Astrocyte of the hippocampus (primary cell): ENCODE measurements at places on chromosomes 1 and 21.

DNA sequence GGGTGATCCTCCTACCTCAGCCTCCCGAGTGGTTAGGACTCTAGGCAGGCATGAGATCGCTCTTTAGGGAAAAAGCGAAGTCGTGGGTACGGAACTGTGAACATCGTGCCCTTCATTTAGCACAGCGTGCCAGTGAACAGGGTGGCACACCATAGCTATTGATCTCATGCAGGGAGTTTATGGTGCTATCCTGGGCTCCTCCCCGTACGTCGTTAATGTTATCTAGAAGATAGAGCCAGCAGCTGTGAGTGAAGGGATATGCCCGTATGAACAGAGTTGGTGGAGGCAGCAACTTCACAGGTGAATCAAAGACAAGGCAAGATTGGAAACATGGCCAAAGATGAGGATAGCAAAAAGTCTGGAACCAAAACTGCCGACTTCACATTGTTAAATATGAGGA lies 11.2 kb downstream of the CLCN6 start:
- DNase-seq, result no peak

GRCh38 chr1:209109001-209109785 lies 474.3 kb upstream of the CAMK1G start:
- no peak for DNase-seq

GRCh38 chr1:45493116-45493697 lies 2.2 kb upstream of the TESK2 start:
- peak; percentile 67 for DNase-seq

DNA sequence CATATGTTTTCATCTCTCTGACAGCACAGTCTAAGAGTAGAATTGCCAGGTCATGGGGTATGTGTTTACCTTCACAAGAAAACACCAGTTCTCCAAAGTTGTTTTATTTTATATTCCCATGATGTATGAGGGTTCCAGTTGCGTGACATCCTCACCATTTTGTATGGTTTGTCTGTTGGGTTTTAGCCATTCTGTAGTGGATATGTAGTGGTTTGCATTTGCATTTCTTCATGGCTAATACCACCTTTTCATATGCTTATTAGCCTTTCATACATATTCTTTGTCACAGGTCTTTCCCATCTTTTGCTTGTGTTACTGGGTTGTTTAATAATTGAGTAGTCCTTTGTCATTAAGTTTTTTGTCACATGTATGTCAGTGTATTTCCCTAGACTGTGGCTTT lies 132.1 kb downstream of the DYRK1A start:
- DNase-seq, result no peak

DNA sequence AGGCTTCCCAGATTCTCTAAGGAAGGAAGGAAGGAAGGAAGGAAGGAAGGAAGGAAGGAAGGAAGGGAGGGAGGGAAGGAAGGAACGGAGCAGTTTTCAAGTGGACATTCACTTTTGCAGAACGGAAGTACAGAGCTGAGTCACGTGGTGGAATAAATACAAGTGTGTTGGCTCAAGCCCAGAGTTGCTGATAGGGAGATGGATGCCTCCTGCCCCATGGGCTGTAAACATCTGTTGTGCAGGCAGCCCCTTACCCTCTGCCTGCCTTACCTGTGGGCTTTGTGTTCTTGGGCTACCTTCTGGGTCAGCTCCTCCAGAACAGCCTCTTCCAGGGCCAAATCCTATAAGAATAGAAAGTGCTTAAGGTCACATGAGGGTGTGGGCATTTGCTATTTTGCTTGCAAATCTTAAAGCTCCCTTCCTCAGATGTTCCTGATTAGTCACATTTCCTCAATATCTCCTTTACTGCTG lies 121.7 kb downstream of the SMYD2 start:
- DNase-seq, result peak; percentile 39

GRCh38 chr1:195717651-195718050 lies 890.6 kb downstream of the KCNT2 start:
- peak; percentile 16 for DNase-seq

DNA sequence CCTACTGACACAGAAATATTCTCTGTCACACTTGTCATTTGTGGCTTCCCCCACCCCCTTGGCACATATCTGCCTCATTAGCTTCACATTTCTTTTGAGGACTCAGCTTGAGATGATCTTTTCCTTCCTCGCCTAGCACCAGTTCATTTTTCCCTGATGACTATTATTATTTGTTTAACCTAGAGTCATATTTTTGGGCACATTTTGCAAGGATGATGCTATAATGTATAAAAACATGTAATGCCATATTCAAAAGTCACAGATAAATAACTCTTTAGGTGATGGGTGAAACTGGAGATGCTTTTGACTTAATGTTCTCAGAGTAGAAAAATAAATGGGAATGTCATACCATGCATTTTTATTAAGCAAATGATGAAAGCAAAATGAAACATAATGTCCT lies 202.7 kb downstream of the BACH1 start:
- DNase-seq, result no peak

GRCh38 chr1:25805863-25806225 lies 5.9 kb downstream of the SELENON start:
- peak; percentile 77 for DNase-seq

- no peak for DNase-seq
Observed at GRCh38 chr1:115462566-115463076, 124.6 kb upstream of the NGF start.

DNA sequence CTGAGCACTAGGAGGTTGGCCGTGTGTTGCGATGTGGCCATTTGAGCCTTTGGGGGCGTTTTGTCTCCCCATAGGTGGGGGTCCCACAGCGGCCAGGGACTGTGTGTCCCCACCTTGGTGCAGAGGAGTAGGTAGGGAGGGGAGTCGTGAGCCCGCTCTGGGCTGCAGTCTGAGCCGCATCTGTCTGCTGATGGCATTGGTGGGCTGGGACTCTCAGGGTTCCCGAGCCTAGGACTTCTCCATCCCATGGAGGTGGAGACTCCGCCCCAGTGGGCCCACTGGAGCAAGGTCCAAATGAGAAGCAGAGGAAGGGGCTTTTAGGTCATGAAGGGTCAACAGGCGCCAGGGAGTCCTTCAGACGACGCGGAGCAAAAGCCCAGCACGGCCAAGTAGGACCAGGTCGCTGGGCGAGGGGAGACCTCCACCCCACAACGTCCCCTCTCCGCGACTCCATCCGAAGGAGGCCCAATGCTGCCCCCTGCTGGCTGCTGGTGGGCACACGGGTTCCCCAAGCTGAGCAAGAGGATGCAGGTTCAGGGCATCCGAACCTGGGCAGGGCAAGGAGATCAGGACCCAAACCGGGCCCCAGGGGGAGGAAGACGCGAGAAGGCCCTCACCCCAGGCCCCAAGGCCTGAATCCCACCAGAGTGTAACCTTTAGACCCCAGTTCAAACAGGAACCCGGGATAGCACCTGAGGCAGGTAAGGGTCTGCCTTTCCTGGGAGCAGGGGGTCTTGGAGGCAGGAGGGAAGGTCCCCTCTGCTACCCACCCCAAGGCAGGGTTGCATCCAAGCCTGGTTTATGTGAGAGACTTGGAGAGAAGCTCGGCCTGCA lies 14.9 kb downstream of the TTC34 start:
- no peak for DNase-seq

- no peak for DNase-seq
Observed at GRCh38 chr1:232599178-232600041, 30.5 kb downstream of the SIPA1L2 start.

DNA sequence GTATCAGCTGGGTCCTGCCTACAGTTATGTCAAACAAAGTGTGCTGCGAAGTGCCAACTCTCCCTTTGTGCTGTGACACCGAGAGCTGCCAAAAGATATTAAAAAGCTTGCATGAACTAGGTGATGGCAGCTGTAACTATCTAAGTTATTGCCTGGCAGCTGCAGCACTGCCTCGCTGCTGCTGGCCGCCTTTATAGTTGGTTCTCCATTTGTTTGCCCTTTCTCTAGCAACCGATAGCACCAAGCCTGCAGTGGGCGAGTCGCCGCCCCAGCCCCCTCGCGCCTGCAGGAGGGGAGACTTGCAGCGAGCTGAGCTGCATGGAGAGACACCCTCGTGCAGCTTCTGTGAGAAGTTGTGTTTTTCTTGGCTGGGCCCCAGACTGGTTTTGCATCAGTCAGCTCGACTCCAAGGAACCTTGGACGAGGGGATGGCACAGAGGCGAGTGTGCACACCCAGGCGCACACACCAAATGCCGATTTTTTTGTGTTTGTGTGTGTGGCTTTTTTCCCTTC lies 330.6 kb downstream of the RPS6KC1 start:
- peak; percentile 59 for DNase-seq

GRCh38 chr1:27886353-27886679 lies 14.0 kb downstream of the THEMIS2 start:
- no peak for DNase-seq

GRCh38 chr1:207035877-207036551 lies 3.5 kb upstream of the C1orf116 start:
- no peak for DNase-seq

GRCh38 chr1:205448540-205449253 lies 7.1 kb downstream of the BLACAT1 start:
- DNase-seq, result no peak

DNA sequence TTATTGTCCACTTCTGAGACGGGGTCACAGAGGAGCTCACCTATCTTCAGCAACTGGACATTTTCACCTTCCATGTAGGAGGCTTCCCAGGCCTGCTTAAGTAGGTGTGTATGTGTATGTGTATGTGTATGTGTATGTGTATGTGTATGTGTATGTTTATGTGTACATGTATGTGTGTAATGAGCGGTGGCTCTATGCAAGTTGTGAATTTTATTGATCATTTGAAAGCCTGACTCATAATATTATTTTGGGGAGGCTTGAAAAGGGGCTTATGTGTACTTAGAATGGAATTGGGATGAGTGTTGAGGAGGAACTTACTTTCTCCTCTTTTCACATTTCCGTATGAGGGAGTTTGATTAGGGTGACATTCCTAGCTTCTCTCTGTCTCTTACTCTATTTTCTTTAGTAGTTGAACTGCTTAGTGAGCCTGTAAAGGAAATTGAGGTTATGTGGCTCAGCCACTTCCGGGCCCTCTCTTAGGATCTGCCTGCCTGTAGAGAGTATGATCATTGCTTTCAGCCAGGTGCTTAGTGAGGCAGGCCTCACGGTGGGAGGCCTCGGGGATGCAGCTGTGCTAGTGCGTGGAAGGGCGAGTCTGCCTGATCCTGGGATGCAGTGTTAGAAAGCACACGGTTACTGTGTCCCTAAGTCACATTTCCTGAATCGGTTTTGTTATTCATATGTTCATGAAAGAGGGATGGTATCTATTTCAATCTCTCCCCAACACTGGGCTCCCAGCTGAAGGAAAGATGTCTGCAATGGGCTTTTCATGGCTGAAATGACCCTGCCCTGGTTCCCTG lies 61.0 kb downstream of the IER5 start:
- DNase-seq, result no peak

DNA sequence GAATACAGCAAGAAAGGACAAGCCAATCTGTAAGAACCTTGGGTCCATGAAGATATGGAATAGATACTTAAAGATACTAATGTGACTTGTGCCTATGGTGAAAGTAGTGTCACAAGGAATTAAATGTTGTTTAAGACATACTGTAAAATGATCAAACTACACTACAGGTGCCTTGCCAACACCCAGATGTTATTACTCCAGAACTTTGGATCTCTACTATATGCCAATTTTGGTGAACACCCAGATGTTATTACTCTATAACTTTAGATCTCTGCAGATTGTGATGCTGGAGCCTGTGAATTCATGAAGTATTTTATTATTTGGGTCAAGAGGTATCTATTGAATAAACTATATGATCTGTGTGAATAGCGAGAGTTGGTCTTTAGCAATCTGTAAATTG lies 59.9 kb upstream of the B3GALT5 start:
- DNase-seq, result no peak

DNA sequence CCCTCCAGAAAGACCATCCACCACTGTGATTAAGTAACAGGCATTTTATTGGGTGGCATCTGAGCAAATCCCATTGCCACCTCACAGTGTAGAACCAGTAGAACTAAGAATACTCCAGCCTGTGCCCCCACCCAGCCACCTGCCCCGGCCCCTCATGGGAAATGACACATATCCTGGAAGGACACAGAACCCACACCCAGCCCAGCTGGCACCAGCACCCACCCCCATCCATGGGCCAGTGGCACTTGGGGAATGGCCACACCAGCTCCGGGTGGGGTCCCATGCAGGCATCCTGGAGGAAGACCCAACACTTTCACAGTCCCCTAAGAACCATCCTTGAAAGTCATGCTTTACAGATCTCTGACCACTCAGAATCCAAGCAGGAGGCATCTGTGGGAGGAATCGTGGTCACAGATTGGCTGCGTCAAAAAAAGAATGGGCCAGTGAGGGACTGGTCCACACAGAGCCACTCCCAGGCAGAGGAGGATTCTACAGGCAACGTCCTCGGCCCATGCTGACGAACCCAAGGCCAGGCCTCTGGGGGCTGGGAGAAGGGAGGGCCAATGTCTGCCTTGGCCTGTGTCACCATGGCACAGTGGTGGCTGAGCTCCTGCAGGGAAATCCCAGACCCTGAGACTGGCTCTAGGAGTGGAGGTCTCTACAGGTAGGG lies 12.1 kb upstream of the TAS1R2 start:
- DNase-seq, result no peak

- DNase-seq, result no peak
Observed at GRCh38 chr1:63328781-63329180, 6.4 kb downstream of the FOXD3 start.

DNA sequence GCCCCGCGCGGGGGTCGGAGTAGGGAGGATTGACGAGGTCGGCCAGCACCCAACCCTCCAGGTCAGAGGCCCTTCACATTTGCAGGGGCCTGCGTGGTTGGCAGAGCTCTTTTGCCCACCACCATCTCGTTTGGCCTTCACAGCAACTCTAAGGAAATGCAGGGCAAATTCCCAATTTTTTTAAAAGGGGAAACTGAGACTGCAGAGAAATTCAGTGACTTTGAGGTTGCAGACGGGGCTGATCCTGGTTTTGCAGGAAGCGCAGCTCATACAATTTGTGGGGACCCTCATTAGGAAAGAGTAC lies 430 bp upstream of the ACBD3 start:
- no peak for DNase-seq

DNA sequence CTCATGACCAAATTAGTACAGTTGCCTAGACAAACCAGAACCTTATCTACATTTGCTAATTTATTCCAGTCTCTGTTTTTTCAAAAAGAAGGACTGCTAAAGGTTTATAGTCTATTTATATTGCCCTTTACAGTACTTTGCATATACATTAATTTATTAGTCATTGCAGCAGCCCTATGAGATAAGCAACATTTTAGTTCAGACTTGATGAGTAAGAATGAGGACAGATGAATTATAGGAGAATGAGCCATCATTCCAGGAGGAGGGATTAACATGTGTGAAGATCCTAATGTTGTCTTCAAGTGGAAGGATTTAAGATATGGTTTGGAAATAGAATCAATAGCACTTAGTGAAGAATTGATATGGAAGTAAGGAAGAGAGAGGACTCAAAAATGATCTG lies 152.4 kb downstream of the KCTD3 start:
- DNase-seq, result no peak

GRCh38 chr1:212529211-212529741 lies 79.3 kb upstream of the ATF3 start:
- DNase-seq, result peak; percentile 73

DNA sequence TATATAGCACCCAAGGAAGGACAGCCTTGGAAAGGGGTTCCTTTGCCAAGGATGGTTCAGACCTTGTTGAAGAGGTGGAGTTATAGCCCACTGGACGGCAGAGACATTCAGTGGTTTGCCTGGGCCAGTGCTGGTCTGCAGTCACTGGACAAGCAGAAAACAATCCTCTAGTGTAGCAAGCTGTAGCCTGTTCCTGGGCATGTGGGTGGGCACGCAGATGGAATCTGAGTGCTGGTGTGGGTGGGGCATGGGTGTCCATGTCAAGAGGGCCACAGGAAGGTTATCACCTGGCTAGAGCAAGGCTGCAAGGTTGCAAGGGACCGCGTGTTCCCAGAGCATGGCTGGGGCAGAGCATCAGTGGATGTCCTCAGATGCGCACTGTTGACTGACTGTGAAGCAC lies 244.7 kb downstream of the PTPRU start:
- no peak for DNase-seq

- no peak for DNase-seq
Observed at GRCh38 chr1:55034476-55035133, 4.7 kb upstream of the PCSK9 start.
